Hematopoietic multipotent progenitor cell treated with erythropoietin and hydrocortisone succinate and interleukin-3 and kit ligand, for 6 days (in vitro differentiated cells): ENCODE measurements at places on chromosomes 3 and 15.

DNA sequence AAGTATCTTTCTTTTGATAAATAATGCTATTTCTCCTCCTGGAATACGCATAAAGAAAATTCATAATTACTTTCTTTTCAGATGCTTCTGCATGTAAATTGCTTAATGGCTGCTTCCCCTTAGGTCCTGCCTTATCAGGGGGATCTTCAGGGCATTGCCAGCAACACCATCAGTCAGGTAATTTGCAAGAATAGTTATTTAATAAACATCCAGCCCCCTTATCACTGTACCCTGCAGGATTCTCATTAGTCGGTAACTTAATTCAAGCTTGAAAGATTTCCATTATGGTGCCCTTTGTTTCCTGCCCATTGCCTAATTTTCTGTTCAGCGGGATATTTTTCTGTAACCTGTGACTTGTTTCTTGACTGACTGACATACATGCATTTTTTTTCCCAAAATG lies 414.5 kb downstream of the MFSD1 start:
- no peak for DNase-seq

- DNase-seq = no peak
Observed at GRCh38 chr3:149575213-149575960, 82.4 kb downstream of the WWTR1 start.

DNA sequence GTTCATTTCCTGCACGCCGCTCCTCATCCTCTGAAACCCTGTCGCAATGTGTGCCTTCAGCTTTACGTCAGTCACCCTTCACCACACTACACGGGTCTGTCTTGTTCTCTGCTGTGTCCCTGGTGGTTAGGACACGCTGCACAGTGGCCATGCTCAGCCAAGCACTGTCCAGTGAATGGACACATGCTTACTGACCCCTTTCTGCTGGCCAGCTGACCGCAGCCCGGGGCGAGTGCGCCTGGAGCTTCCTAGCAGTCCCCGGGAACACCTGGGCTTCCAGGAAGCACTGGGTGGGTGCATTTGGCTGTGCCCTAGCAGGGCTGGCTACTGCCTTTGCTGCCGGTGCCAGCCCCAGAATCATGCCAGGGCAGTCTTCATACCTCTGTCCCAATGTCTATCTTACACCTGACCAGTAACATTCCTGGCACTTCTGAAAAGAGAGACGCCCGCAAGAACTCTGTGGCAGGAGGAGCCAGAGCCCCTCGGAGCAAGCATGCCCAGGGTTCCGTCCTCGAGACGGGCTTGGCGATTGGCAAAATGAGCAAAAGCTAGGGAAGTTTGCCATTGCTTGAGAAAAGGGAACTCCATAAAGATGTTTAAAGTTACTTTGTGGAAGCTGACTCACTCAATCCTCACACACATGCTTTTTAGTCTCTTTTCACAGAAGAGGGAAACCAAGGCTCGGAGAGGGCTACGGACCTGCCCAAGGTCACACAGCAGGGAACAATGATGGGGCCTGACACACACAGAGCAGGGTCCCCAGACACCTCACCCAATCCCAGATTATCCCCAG lies 15.7 kb upstream of the ZXDC start:
- no peak for DNase-seq

DNA sequence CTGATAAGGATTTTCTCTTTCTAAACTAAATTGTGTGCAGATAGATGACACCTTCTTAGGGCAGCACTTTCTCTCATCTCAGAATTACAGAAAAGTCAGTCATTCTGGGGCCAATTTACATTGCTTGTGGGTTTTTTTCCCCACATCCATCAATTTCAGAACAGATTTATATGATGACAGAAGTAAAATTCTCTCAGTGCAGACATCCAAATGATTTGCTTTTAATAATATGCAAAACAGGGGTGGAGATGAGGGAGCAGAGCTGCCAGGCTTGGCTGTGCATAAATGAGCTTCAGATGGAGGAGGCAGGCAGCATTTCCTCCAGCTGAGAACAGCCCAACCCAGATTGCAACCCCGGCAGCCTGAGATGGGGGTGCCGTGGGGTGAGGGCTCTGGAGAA lies 44.0 kb downstream of the EDEM1 start:
- no peak for DNase-seq

DNA sequence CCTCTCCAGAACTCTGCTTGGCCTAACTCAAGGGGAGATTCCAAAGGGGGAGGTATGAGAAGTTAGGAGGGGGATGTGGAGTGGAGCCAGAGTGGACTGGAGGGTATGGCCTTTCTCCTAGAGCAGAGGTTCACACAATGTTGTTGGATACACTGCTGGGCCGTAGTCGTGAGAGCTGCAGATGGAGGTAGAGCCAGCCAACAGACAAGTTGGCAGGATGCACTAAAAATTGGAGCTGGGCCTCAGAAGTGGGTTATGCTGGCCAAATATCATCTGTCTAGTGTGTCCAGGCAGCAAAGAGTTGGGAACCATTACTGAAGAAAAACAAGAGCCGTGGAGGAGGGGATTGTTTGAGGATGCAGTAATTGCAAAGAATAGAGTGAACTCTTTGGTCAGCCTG lies 27.7 kb upstream of the LRRFIP2 start:
- no peak for DNase-seq

DNA sequence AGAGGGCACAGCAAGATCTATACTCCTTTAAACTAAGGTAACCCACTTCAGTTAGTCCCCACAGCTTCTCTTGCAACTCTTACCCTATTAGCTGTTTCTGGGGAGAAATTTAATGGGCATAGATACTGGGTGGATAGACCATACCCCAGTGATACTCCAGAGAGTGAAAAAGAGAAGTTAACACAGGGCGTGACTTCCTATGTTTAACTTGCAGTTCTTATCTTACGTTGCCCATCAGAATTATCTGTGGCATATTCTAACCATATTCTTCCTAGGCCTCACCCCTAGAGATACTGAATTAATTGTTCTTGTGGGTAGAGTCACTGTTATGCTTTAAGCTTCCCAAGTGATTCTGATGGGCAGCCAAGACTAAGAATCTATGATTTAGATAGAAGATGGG lies 485.4 kb upstream of the TPRG1 start:
- peak; percentile 76 for DNase-seq

- peak; percentile 71 for DNase-seq
Observed at GRCh38 chr15:74400313-74400860, 32.9 kb upstream of the CYP11A1 start.

DNA sequence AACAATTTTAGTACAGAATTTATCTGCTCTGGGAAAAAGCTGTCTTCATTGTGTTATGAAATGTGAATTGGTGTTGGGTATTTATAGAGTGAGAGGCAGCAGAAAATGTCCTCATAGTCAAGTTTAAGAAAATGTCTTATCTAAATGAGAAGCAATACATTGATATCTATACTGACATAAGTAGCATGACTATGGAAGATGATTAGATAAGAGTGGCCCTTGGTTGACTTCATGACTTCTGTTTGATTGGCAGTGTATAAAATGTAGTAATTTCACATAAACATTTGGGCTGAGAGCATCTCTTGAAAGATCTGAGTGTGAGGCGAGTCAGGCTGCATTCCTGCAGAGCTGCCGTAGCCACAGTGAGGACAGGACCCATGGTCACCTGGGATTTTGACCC lies 19.4 kb downstream of the MCTP2 start:
- peak; percentile 74 for DNase-seq

DNA sequence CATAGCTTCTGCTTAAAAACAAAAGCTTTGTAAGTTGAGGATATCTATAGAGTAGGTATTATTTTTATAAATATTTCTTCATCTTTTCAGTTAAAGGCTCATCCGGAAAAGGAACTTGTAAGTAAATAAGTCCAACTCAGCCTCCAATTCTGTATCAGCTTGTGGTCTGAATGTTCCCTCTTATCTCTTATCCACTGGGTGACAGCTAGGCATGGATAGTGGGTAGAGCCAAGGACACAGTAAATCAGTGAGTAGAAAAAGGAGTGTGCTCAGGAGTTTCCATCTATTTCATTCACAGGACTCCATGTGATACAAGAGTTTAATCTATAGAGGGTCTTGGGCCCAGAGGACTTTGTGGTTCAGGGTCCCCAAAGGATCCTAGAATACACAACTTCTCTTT lies 50.9 kb downstream of the FRMD5 start:
- peak; percentile 56 for DNase-seq

DNA sequence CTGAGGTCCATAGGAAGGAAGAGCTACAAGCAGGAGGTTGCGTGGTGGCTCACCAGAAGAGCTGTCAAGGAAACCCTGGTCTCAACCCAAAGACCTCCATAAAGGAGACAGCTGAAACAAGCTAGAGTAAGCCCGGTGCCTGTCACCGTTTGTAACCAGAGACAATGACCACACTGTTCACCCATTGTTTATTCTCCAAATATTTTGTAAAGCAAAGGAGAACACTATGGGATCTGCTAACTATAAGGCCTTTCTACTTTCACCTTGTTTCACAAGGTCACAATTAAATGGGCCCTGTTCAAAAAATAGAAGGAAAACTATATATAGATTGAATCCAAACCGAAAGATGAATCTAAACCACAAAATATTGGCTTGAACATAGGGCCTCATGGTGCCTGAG lies 128.9 kb upstream of the TPRG1 start:
- no peak for DNase-seq

DNA sequence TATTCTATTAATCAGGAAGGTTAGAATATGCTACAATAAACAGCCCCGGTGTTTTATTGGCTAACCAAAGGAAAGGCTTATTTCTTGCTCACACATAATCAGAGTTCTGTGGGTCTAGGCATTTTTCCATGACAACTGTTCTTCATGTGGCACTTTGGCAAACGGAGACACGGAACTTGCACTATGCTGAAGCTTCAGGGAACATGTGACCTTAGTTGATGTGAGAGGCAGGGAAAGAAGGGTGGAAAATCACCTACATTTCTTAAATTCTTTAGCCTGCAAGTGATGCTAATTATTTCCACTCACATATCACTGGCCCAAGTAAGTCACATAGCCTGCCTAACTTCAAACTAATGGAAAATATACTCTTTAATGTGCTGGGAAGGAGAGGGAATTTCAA lies 344.6 kb downstream of the SV2B start:
- no peak for DNase-seq

DNA sequence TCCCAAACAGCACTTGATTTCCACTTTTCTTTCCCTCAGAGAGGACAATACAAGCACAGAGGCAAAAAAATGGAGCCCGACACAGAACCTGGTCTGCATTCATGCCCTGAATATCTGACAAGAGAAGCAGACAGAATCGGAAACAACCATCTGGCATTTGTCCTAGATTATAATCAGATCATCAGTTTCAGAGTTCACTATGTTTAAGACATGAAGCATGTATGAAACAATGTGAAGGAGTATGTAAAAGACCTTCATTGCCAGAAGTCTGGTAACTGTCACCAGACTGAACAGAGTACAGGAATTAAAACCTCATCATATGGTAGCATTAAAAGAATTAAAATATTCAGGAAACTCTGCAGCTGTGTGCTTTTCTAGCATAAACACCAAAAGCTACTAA lies 65.0 kb downstream of the SETD2 start:
- DNase-seq = no peak

DNA sequence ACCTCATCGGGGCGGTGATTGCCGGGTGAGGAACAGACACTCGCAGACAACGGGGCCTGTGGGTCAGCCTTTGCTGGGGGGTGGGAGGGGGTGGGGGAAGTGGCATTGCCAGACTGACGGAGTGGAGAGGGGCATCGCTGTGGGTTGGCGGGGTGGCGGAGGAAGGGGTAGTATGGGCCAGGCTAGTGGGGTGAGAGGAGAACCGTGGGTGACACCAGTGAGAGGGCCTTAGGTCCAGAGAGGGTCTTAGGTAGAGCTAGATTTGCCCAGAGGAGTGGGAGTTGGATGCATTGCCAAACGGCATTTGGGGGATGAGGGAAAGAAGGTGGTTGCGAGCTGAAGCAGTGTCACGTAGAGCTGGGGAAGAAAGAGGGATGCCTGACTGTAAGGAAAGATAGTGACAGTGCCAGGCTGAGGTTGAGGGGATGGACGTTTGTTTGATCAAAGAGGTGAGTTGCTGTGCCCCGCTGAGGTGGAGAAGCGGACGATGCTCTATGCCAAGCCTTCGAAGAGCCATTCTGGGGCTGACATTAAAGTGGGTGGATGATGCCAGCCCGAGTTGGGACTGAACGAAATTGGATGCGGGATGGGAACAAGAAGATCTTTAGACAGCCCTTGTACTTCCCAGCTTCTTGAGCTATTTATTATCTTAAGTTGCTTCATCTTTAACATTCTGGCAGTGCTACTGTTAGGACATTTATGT lies 572 bp downstream of the DNAJB11 start:
- no peak for DNase-seq

GRCh38 chr15:94362385-94363092 lies 131.2 kb downstream of the MCTP2 start:
- no peak for DNase-seq

GRCh38 chr15:89199746-89200145 lies 21.6 kb downstream of the RLBP1 start:
- no peak for DNase-seq

- peak; percentile 89 for DNase-seq
Observed at GRCh38 chr15:75201616-75202250, at the start of gene C15orf39. Gene C15orf39, plus strand, starts transcription at chr15:75201882. Its CDS starts 4,167 bp downstream, at chr15:75206049.
